ENCODE measurements at places on chromosomes 6 and 20.

DNA sequence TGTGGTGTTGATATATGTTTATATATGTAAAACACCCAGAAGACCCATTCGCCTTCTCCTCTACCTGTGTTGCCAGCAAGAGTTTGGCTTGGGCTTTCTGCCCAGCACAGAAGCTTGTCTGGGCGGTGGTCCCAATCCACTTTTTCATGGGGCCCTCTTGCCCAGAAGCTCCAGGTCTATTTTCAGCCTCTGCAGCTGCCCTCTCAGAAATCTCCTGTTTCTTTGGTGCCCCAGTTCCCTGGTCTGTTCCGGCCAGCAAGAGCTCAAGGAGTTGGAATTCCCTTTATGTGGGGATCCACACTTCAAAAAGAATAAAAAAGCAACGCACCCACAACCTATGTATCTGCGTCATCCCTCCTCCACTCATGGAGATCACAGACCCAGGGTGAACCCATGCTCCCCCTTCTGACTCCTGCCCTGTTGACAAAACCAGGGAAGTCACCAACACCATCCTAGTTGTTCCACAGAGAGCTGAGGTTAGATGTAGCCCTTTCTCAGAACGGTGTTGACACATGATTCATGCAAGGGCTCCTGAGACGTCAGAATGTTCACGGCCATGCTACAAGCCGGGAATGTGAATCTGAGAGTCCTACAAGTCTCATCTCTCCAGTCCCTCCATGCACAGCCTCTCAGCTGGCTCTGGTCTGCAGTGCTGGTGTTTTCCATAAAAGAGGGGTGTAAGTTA is 156.8 kb upstream of the RIN2 start:
- H3K27me3 ChIP-seq = no peaks in the 10 kb centered on the region
- no peaks in the 10 kb centered on the region for H3K4me1 ChIP-seq
- H3K27ac ChIP-seq = no peak overlapping the region
- no peaks in the 10 kb centered on the region for H3K36me3 ChIP-seq
- no peak overlapping the region for H3K4me3 ChIP-seq
- DNase-seq = no peak

DNA sequence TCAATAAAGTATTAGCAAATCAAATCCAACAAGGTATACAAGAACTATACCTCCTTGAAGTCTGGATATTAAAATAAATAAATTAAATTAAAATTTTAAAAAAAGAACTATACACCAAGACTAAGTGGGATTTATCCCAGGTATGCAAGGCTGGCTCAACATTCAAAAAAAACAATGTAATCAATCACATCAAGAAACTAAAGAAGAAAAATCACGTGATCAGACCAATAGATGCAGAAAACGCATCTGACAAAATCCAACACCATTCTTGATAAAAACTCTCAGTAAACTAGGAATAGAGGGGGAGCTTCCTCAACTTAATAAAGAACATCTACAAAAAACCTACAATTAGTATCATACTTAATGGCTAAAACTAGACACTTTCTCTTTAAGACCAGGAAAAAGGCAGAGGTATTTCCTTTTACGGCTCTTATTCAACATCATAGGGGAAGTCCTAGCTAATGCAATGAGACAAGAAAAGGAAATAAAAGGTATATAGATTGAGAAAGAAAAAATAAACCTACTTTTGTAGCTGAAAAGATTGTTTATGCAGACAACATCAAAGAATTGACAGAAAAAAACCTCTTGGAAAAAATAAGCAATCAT is 35.0 kb downstream of the RANBP9 start:
- no peaks in the 10 kb centered on the region for H3K27me3 ChIP-seq
- no peaks in the 10 kb centered on the region for H3K36me3 ChIP-seq
- no peak overlapping the region for H3K4me3 ChIP-seq

GRCh38 chr6:53028467-53028866 is 33.4 kb upstream of the GSTA4 start:
- no peaks in the 10 kb centered on the region for H3K36me3 ChIP-seq
- H3K27me3 ChIP-seq = no peaks in the 10 kb centered on the region
- no peak overlapping the region for H3K4me3 ChIP-seq
- no peak overlapping the region for H3K27ac ChIP-seq
- no peaks in the 10 kb centered on the region for H3K4me1 ChIP-seq
- DNase-seq = no peak

DNA sequence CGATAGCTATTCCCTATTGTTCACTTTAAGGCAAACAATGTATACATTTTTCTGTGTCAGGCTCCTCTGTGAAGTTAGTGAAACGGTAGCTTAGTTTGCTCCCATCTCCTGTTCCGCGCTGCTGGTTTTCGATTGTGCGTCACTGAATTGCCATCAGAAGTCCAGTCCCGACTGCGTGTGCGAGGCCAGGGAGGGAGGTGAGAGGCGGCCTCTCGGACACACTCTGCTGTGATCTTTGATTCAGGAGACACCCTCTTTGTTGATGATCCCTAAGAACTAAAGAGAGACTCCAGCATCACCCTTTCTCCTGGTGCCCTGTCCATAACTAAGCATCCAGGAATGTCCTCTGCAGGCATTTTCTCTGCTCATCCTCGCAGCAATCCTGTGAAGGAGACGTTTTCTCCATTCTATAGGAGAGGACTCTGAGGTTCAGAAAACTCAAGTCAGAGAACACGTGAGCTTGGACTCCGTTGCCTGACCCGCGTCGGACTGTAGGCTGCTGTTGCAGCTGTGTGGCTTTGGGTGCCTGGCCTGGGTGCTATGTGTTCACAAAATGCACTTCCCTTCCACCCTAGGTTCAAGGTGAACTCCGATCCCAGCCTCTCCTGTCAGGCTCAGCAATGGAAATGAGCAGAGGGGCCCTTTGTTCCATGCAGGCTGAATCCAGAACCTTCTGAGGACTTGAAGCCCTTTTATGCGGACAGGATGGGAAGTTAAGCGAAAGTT is 24.1 kb upstream of the UNC93A start:
- H3K4me1 ChIP-seq = no peaks in the 10 kb centered on the region
- H3K4me3 ChIP-seq = no peak overlapping the region
- H3K27ac ChIP-seq = no peak overlapping the region
- no peaks in the 10 kb centered on the region for H3K36me3 ChIP-seq
- H3K27me3 ChIP-seq = no peaks in the 10 kb centered on the region

GRCh38 chr6:137967689-137968454 is 100.8 kb downstream of the TNFAIP3 start:
- no peaks in the 10 kb centered on the region for H3K36me3 ChIP-seq
- H3K4me1 ChIP-seq = no peaks in the 10 kb centered on the region
- no peaks in the 10 kb centered on the region for H3K27me3 ChIP-seq
- H3K4me3 ChIP-seq = no peak overlapping the region

- H3K27me3 ChIP-seq = no peaks in the 10 kb centered on the region
- H3K4me1 ChIP-seq = peaks cover 8% of the 10 kb centered on the region
- H3K4me3 ChIP-seq = no peak overlapping the region
- no peaks in the 10 kb centered on the region for H3K36me3 ChIP-seq
- H3K27ac ChIP-seq = no peak overlapping the region
- DNase-seq = no peak
Observed at GRCh38 chr6:78911218-78911940, 44.0 kb downstream of the IRAK1BP1 start.

DNA sequence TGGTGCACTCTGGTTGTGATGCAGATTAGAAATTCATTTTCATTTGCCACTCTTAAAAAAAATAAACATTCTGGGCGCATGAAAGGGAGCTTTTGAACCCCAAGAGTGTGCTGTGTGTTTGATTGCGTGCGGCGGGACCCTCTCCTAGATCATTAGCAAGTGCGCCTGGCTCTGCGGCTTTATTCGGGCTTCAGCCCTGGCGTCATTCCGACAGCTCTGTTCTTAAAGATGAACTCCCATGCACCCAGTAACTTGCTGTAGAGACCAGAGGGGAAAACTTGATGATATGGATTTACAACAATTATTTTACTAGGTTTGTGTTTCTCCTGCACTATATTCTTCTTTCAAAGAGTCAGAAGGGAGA is 48.9 kb upstream of the ARMC2 start:
- H3K36me3 ChIP-seq = no peaks in the 10 kb centered on the region
- H3K4me3 ChIP-seq = no peak overlapping the region
- DNase-seq = no peak

DNA sequence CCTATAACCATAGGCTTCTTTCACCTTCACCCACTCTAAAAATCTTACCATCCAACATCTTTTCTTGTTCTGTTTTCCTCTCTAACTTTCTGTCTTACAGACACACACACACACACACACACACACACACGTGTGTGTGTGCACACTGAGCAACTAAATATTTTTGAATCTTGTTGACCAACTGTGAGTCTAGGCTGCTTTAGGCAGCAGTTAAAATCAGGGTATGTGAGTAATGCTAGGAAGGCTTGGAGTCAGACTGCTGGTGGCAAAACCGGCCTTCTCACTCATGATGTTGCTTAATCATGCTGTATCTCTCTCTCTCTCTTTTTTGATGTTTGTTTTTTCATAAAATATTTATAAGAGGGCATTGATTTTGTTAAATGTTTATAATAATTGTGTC is 103.1 kb upstream of the TBX18 start:
- H3K27ac ChIP-seq = no peak overlapping the region
- peaks cover 17% of the 10 kb centered on the region for H3K27me3 ChIP-seq
- no peaks in the 10 kb centered on the region for H3K36me3 ChIP-seq

GRCh38 chr6:56087421-56087820 is 160.0 kb downstream of the COL21A1 start:
- H3K4me1 ChIP-seq = no peaks in the 10 kb centered on the region
- H3K36me3 ChIP-seq = no peaks in the 10 kb centered on the region
- H3K27ac ChIP-seq = no peak overlapping the region
- peak; percentile 86 for DNase-seq
- H3K27me3 ChIP-seq = no peaks in the 10 kb centered on the region

DNA sequence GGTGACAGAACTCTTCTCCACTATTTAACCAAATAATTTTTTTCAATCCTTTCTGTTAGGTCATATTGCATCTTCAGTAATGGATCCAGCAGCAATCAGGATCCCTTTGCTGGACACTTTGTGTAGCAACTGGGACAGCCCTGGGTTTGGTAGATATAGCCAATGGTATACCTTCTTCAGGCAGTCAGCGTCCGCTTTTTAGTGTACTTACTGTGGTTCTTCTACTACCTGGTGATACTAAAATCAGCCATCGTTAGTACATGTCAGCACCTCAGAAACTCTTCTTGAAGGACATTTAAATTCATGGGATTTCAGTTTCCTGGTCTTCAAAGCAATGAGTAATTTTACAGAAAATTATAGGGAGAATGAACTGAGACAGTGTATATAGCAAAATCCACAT is 93.5 kb downstream of the ADGRG6 start:
- H3K36me3 ChIP-seq = peaks cover 2% of the 10 kb centered on the region
- DNase-seq = no peak
- H3K27me3 ChIP-seq = no peaks in the 10 kb centered on the region
- peak overlapping the region; percentile 99 for H3K27ac ChIP-seq
- no peak overlapping the region for H3K4me3 ChIP-seq
- H3K4me1 ChIP-seq = peaks cover 42% of the 10 kb centered on the region

DNA sequence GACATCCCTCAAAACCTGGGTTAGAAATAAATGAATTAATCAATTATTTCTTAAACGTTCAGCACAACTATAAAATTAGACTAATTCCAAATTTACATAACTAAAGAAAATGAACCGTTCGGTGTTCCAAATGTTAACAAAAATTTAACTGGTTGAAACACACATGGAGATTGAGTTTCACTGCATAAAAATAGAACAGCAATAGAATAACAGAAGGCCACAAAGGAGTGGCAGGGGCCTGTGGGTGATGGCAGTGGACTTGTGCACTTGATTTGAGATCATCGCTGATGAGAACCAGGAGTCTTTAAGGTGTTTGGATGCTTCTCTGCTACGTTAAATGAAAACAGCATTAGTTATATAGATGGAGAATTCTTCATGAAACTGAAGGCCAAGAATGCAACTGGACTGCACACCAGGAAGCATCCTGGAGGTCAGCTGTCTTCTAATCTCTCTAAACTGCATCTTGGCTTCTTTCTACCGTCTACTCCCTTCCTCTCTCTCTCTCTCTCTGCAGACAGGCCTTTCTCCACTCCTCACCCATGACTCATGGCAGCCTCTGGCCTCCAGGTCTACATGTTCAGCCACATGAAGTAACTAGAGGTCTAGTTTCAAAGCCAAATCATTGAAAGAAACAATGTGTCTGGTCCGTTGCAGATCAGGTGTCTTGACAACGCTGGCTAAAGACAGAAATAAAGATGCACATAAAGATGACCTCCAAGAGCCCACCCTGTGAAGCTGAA is 111.3 kb downstream of the SIM1 start:
- no peak overlapping the region for H3K4me3 ChIP-seq
- no peaks in the 10 kb centered on the region for H3K27me3 ChIP-seq
- no peak for DNase-seq
- H3K27ac ChIP-seq = no peak overlapping the region
- no peaks in the 10 kb centered on the region for H3K36me3 ChIP-seq

- no peak overlapping the region for H3K4me3 ChIP-seq
- no peaks in the 10 kb centered on the region for H3K4me1 ChIP-seq
- no peak overlapping the region for H3K27ac ChIP-seq
- H3K27me3 ChIP-seq = no peaks in the 10 kb centered on the region
Observed at GRCh38 chr6:158257425-158257759, 54.9 kb upstream of the TULP4 start.

DNA sequence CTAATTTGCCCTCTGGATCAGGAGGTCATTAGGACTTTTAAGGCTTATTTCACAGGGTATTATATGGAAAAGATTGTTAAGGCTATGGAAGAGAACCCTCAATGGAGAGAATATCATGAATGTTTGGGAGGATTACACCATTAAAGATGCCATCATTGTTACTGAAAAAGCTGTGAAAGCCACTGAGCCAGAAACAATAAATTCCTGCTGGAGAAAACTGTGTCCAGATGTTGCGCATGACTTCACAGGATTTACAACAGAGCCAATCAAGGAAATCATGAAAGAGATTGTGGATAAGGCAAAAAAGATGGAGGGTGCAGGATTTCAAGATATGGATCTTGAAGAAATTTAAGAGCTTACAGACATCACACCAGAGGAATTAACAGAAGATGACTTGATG is 798.3 kb upstream of the SLC35B3 start:
- no peaks in the 10 kb centered on the region for H3K27me3 ChIP-seq
- H3K27ac ChIP-seq = no peak overlapping the region
- DNase-seq = no peak

DNA sequence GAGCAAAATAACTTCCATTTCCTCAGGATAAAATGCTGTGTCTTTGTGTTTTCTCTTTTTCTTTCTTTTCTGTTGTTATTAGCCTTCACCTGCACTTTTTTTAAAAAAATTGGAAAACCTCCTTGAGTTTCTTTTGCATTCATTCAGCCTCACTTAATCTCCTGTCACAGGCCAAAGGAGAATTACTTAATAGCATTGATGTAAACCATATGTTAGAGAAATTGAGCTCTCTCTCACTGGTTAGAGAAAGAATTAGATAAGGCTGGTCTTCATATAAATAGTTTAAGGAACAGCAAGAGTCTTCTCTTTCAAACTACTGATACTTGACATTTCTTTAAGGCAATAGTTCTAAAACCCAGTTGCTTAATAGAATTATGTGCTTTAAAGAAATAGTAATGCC is 564.2 kb downstream of the TFAP2B start:
- no peak overlapping the region for H3K4me3 ChIP-seq
- H3K36me3 ChIP-seq = no peaks in the 10 kb centered on the region
- H3K4me1 ChIP-seq = no peaks in the 10 kb centered on the region
- no peak for DNase-seq
- H3K27ac ChIP-seq = no peak overlapping the region
- no peaks in the 10 kb centered on the region for H3K27me3 ChIP-seq

- H3K27me3 ChIP-seq = no peaks in the 10 kb centered on the region
- peaks cover 24% of the 10 kb centered on the region for H3K4me1 ChIP-seq
- peaks cover 6% of the 10 kb centered on the region for H3K36me3 ChIP-seq
- peak overlapping the region; percentile 89 for H3K27ac ChIP-seq
- H3K4me3 ChIP-seq = peak overlapping the region; percentile 85
Observed at GRCh38 chr6:30325873-30326525, 728 bp upstream of the TRIM39 start.

Data from endothelial cell of umbilical vein (primary cell).